Activated naive CD8-positive, alpha-beta T cell treated with anti-CD3 and anti-CD28 coated beads for 36 hours (primary cell): ENCODE measurements at places on chromosomes 2 and 18. TPM values are rescaled to one million over a fixed set of nuclear protein-coding genes. Genes with fewer than 3 reads are reported as not detected.

- peak overlapping the region; percentile 98 for H3K4me3 ChIP-seq
- H3K4me1 ChIP-seq = peaks cover 29% of the 10 kb centered on the region
- peak overlapping the region; percentile 97 for H3K27ac ChIP-seq
- DNase-seq = peak; percentile 14
- H3K36me3 ChIP-seq = peaks cover 36% of the 10 kb centered on the region
- peaks cover 3% of the 10 kb centered on the region for H3K27me3 ChIP-seq
Observed at GRCh38 chr2:229920011-229920641, 1.7 kb downstream of the TRIP12 start.

DNA sequence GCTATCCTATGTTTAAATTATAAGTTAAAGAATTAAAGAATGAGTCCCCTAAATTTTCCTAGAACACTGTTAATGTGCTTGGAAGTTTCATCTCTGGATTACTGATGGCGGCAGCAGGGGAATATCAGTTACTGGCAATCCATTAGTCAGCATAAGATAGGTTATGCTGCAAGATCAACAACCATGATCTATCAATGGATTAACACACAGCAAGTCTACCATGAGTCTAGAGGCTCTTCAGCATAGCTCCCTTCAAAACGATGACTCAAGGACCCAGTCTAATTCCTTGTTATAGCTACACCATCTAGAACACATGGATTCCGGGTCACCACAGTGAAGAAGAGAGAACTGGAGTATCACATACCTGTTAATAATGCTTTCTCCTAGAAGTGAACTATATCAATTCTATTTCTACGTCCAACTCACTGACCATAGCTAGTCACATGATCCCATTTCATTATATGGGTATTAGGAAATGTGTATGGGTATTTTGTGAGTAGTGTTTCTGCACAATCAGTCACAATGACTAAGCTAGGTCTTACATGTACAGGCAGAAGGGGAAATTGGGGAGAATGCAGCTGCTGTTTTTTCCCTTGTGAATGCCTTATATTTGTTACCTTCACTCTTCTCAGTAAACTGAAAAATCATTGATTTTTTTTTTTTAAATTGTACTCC lies 108.3 kb upstream of the MAPRE2 start:
- DNase-seq = no peak
- H3K27me3 ChIP-seq = peaks cover 4% of the 10 kb centered on the region
- no peak overlapping the region for H3K27ac ChIP-seq
- H3K4me1 ChIP-seq = no peaks in the 10 kb centered on the region
- H3K4me3 ChIP-seq = no peak overlapping the region

DNA sequence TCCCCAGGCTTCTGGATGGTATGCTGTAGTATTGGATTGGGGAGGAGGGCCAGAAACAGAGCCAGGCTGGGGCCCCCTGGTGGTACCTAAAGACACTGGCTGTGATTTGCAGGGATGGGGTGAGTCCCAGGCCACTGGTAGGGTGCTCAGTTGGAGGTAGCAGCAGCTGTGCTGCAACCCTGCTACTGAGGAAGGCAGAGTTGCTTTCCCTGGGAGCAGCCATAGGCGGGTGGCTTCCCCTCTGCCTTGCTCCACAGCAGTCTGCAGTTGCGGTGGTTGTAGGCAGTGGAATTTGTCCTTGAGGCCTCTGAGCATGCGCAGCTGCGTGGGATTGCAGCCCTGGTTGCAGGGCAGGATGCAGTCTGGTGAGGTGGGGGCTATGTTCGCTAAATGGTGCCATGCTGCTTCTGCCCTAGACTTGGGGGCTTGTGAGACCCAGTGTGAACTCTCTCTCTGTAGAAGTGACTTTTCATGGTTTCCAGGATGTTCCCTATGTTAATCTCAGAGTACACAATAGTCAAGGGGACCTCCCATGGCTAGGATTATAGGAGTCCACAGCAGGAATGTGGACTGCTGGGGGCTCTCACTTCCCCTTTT lies 443.5 kb downstream of the XIRP2 start:
- H3K27me3 ChIP-seq = peaks cover 4% of the 10 kb centered on the region
- no peaks in the 10 kb centered on the region for H3K36me3 ChIP-seq
- no peak for DNase-seq
- no peak overlapping the region for H3K27ac ChIP-seq

DNA sequence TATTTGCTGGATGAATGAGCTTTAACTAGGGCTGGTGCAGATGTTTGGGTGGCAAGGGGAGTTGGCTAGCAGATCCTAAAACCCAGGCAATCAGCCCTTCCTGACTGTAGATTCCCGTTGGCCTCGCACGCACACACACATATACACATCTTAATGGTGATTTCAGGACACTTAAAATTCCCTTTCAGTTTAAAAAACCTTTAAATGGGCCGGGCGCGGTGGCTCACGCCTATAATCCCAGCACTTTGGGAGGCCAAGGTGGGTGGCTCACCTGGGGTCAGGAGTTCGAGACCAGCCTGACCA lies 19.5 kb upstream of the MTCL1 start:
- no peak overlapping the region for H3K27ac ChIP-seq
- H3K4me3 ChIP-seq = no peak overlapping the region
- no peaks in the 10 kb centered on the region for H3K27me3 ChIP-seq

GRCh38 chr2:53819634-53820033 lies 32.8 kb downstream of the ERLEC1 start:
- no peaks in the 10 kb centered on the region for H3K4me1 ChIP-seq
- no peaks in the 10 kb centered on the region for H3K27me3 ChIP-seq
- H3K36me3 ChIP-seq = peaks cover 9% of the 10 kb centered on the region
- no peak for DNase-seq

GRCh38 chr18:36284671-36285295 lies 12.7 kb upstream of the FHOD3 start:
- peak; percentile 14 for DNase-seq
- no peak overlapping the region for H3K27ac ChIP-seq
- peaks cover 39% of the 10 kb centered on the region for H3K27me3 ChIP-seq
- H3K4me3 ChIP-seq = no peak overlapping the region
- H3K4me1 ChIP-seq = peaks cover 3% of the 10 kb centered on the region

DNA sequence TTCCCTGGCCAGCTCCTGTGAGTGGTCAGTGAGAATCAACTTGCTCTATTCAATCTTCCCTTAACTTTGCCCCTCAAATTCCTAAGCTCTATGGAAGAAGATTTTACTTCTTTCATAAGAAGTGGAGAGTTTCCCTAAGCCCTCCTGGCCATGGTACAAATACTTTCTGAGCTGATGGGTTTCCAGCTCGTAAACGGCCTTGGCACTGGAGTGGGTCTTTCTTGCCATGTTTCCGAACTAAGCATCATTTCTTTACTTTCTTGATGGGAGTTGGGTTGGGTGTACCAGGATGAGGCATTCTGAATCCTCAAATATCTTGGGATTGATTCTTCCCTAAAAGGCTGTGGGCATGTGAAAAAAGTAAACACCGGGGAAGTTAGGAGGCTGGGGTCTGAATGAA lies 72.5 kb downstream of the ACKR3 start:
- H3K27me3 ChIP-seq = peaks cover 16% of the 10 kb centered on the region
- no peak overlapping the region for H3K4me3 ChIP-seq
- no peaks in the 10 kb centered on the region for H3K4me1 ChIP-seq
- H3K27ac ChIP-seq = no peak overlapping the region
- H3K36me3 ChIP-seq = no peaks in the 10 kb centered on the region

DNA sequence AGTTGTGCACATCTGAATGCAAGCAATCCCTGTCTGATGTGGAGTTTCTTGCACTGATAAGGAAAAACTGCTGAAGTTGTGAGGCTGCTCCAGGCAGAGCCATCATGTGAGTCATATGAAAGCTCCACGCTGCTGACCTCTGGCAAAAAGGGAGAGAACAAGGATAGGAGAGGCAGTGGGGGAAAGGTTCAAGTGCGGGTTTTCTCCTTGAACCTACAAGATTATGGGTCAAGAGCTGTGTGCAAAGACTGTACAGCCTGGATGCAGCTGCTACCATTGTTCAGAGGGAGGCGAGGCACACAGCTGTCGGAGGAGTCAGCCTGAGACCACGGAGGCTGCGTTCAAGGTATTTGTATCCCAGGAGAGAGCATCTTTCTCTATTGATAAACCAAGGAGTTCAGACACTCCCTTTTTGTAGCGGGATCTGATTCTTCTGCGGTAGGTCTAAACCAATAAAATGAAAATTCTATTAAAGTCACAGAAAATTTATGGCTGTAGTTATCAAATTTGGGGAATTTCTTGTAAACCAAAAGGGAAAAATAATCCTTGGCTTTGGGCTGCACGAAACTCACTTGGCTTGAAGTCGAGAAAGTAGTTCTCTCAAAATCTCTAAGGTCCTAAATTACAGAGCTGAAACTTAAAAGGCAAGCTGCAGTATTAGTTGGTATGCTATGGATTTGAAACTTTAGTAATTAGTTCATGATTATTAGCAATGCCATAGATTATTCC lies at the start of gene CDK15:
Gene CDK15 (plus strand): TSS at position 96 of the 729 bp plus-strand sequence. CDS start 128 bp downstream, at position 224.
- H3K4me1 ChIP-seq = no peaks in the 10 kb centered on the region
- H3K27me3 ChIP-seq = peaks cover 29% of the 10 kb centered on the region
- no peak for DNase-seq
- no peak within 1 kb of the TSS for H3K4me3 ChIP-seq

GRCh38 chr18:10252952-10253705 lies 201.3 kb upstream of the APCDD1 start:
- H3K4me3 ChIP-seq = no peak overlapping the region
- no peaks in the 10 kb centered on the region for H3K36me3 ChIP-seq
- no peak for DNase-seq
- H3K27me3 ChIP-seq = peaks cover 5% of the 10 kb centered on the region
- H3K27ac ChIP-seq = no peak overlapping the region

DNA sequence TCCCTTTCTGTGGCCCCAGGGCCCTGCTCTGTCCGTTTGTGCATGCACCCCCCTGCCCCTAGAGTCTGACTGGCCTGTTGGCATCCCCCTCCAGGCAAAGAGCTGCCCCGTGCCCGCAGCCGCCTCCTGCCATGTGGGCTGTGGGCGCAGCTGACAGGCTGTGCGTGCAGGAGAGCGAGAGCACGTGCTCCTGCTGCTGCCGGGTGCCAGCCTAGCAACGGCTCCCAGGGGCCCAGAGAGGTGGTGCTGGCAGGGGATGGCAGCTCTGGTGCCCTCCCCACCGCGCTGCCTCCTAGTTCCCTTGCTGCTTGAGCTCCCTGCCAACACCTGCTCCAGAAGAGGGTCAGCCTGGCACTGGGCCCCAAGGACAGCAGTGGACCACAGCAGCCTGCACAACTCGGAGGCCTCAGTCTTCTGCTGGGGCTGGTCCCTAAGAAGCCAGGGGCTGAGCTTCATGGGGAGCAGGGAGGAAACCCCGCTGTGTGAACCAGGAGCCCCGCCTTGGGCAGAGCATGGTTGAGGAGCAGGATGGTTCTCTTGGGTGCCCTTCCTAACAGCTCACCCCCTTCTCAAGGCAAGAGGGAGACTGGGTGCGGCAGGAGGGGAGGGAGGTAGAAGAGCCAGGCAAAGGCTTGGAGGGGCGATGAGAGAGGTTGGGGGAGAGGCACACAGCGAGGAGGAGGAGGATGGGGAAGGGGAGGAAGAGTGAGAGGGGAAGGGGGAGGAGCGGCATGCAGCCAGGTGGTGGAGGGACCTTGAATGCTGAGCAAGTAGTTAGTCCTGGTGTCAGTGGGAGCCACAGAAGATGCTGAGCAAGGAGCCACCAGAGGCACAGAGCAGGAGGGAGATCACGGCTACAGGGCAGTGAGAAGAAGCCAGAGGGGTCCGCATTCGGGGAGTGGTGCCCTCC lies 23.8 kb upstream of the PTMA start:
- H3K4me1 ChIP-seq = peaks cover 11% of the 10 kb centered on the region
- peak; percentile 19 for DNase-seq
- H3K27me3 ChIP-seq = peaks cover 29% of the 10 kb centered on the region
- no peak overlapping the region for H3K4me3 ChIP-seq
- H3K36me3 ChIP-seq = no peaks in the 10 kb centered on the region

GRCh38 chr18:23977719-23978483 lies 36.7 kb upstream of the TTC39C start:
- no peak overlapping the region for H3K4me3 ChIP-seq
- peaks cover 24% of the 10 kb centered on the region for H3K4me1 ChIP-seq
- peak overlapping the region; percentile 57 for H3K27ac ChIP-seq
- no peak for DNase-seq
- H3K36me3 ChIP-seq = peaks cover 8% of the 10 kb centered on the region
- H3K27me3 ChIP-seq = no peaks in the 10 kb centered on the region

- no peak for DNase-seq
- peaks cover 26% of the 10 kb centered on the region for H3K27me3 ChIP-seq
- H3K27ac ChIP-seq = no peak overlapping the region
- no peak overlapping the region for H3K4me3 ChIP-seq
- no peaks in the 10 kb centered on the region for H3K4me1 ChIP-seq
- H3K36me3 ChIP-seq = no peaks in the 10 kb centered on the region
Observed at GRCh38 chr2:16615687-16616615, 49.7 kb downstream of the CYRIA start.

- H3K27me3 ChIP-seq = no peaks in the 10 kb centered on the region
- H3K36me3 ChIP-seq = peaks cover 23% of the 10 kb centered on the region
- no peak overlapping the region for H3K4me3 ChIP-seq
- peaks cover 13% of the 10 kb centered on the region for H3K4me1 ChIP-seq
- H3K27ac ChIP-seq = peak overlapping the region; percentile 40
- no peak for DNase-seq
Observed at GRCh38 chr2:54657664-54658083, 65.8 kb upstream of the EML6 start.

DNA sequence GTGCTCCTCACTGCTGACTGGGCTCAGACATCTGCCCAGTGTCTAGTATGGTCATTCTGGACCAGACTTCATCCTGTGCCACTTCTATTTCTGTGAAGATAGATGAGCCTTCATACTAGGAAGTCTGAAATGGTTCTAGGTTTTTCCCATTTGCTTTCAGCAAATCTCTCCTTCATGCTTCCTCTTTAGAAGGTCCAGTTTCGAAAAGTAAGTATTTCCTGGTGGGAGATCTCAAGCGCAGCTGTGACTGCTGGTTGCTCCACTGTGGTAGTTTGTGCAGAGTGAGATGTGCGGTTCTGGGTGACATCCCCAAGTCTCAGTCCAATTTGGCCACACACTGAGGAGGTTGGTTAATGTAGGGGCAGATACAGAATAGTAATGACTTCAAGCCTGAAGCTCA lies 14.4 kb downstream of the IL36B start:
- DNase-seq = no peak
- no peaks in the 10 kb centered on the region for H3K36me3 ChIP-seq
- no peak overlapping the region for H3K27ac ChIP-seq
- no peak overlapping the region for H3K4me3 ChIP-seq

DNA sequence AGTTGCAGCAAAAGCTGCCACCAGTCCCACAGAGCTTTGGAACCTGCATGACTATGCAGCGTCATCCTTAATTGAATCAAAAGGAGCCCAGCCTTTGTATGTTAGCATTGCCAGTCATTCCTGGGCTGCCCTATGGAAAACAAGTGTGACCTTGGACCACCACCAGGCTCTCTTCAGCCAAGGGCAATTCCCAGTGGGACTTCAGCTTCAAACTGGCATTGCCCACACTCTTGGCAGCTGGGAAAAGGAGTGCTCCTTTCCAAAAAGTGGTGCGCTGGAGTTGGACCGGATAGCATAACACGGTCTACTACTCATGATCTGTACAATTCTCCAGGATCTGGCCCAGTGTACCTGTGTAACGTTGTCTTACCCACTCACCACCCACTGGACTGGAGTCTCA lies 259.5 kb downstream of the MREG start:
- no peaks in the 10 kb centered on the region for H3K36me3 ChIP-seq
- H3K4me1 ChIP-seq = peaks cover 25% of the 10 kb centered on the region
- peaks cover 28% of the 10 kb centered on the region for H3K27me3 ChIP-seq
- H3K27ac ChIP-seq = no peak overlapping the region
- DNase-seq = no peak
- no peak overlapping the region for H3K4me3 ChIP-seq

Gene OTX1
- total RNA-seq = not detected

Gene MAP4K4
- 34.4 TPM for total RNA-seq

Gene NYAP2
- not detected for total RNA-seq

Gene KLF11
- total RNA-seq = 3.9 TPM

Gene FBXO15
- total RNA-seq = 3.0 TPM

Gene CD207
- total RNA-seq = not detected

Gene FOXI3
- total RNA-seq = not detected

Gene EFR3B
- 0.06 TPM for total RNA-seq

Gene ACTR1B
- total RNA-seq = 89.6 TPM
